ENCODE measurements at places on chromosomes 11 and 22.

DNA sequence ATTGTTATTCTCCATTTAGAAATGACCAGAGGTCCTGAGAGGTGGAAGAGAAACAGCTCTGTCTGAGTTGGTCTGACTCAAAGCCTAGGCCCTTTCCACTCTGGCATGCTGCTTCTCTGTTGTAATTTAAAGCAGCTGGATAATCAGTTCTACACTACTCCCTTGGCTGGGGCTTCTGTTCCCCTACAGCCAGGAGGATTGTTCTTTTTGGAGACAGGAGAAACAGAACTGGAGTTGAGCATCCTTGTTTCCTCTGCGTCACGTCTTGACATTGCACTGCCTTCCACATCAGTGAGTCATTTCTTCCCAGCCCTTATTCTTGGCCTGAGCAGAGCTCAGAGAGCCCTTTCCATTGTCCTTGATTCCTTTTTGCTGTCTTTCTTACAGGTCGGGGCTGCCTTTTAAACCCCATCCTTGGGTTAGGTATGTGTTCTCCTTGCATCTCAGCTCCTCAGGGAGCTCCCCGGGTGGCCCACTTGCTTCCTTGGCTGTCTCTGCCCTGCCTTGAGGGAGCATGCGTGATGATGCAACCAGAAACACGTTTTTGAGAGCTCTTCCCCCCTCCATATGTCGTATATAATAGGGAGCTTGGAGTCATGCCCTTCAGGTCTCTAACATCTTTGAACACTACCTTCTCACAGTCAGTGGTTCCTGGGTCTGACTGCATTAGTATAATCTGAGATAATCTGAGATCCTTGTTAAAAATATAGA lies 35.7 kb downstream of the CYB5R2 start:
- no peak for DNase-seq

DNA sequence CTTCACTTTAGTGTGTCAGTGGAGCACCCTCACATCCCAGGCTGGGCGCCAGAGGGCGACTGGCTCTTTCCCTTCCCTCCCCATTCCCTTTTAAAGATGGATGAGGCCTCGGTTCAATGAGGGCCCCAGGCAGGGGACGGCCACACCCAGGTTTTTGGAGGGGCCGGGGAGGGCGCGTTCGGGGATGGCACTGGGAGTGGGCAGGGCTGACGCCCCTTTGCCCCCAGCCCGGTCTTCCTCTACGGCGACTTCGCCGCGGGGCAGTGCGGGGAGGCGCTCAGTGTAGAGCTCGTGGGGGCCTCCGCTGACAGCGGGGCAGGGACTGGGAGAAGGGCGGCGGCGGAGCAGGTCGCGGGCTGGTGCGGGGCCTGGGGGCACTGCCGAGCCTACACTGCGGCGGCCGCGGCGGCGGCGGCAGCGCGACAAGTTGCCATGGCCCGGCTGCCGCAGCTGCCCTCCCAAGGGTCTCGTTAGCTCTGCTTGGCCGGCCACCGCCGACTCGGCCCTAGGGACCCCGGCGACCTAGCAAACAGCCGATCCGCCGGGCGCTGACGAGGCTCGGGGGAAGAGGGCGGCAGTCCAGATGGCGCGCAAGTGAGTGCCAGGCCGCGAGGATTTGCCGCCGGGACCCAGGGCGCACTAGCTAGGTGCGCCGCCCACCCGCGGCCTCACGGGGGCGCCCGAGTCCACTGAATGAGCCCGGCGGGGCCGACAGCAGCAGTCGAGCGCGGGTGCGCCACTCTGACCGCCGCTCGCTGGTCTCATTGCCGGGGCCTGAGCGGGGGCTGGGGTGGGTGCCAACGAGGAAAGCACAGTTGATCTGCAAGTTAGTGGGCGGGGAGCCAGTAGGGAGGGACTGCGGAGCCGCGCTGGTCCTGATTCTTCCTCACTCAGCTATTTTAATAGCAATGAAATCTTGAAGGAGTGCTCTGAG lies 92.7 kb downstream of the RRM1 start:
- peak; percentile 67 for DNase-seq

DNA sequence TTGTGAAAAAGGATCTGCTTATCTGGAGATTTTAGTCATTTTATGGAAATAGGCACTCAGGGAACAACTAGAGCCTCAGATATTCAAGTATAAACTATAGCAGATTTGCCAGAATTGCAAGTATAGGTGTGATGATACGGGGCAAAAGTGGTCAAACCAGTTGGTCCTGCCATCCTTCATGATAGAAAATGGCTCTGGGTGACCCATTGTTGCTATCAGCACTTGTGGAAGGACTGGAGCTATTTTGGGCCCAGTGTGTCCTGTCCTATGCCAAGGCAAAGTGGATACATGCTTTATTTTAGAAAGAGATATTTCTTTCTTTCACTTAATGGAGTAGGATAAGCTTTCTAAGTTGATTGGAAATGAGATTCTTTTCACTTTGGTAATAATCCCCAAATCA lies 85.2 kb downstream of the PPP6R3 start:
- DNase-seq = no peak

GRCh38 chr22:49999063-49999945 lies 13.3 kb downstream of the IL17REL start:
- no peak for DNase-seq

DNA sequence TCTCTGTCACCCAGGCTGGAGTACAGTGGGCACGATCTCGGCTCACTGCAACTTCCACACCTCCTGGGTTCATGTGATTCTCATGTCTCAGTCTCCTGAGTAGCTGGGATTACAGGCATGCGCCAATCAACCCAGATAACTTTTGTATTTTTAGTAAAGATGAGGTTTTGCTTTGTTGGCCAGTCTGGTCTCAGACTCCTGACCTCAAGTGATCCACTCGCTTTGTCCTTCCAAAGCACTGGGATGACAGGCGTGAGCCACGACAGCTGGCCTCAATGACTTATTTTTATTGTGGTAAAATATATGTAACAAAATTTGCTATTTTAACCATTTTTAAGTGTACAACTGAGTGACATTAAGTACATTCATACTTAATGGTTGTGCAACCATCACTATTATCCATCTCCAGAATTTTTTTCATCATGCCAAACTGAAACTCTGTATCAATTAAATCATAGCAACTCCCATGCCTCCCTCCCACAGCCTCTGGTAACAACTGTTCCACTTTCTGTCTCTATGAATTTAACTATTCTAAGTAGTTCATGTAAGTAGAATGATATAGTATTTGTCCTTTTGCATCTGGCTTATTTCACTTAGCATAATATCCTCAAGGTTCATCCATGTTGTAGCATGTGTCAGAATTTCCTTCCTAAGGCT lies 50.7 kb upstream of the CWF19L2 start:
- no peak for DNase-seq

DNA sequence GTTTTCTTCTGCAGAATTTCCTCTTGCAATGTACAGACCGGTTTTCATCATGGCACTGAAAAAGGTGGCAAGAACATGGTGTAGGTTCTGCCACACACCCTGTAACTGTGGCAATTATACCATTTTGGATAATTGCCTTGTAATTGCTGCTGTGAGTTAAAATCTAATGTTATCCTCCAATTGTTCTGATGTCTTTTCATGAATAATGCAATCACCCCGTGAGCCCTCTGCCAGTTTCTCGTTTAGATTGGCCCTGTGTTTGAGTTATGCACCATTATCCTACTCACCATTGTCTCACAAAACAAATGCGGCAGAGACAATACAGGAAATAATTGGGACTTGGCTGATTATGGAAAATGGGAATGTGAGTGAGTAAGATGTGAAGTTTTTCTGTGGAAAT lies 61.8 kb upstream of the MTNR1B start:
- no peak for DNase-seq

DNA sequence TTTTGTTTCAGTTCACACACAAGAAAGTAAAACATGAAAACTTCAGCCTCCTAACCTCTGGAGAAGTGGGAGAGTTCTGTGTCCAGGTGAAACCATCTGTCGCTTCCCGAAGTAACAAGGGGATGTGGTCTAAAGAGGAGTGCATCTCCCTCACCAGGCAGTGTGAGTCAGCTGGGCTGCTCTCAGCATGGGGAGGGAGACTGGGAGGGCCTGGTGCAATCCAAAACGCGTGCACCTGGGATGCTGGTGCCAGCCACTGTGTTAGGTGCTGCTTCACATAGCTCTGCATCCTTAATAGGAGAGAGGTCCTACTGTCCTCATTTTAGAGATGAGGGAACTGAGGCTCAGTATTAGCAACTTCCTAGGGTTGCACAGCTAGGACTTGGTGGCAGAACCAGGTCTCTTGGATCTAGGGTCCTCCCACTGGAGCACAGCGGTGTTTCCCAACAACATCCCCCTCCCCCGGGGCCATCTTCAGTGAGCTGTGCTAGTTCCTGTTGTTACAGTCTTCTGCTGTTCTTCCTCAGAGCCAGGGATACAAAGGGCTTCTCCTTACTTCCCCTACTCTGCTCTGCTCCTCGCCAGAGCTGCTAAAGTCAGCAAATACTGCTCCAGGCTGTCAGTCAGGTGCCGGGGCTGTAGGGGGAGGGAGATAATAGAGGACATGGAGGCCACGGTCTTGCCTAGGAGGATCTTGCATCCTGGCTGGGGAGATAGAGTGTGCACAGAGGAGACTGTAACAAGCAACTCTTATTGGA lies 8.0 kb downstream of the IL10RA start:
- no peak for DNase-seq

GRCh38 chr11:62976109-62976508 lies 8.7 kb downstream of the SLC22A6 start:
- DNase-seq = no peak

GRCh38 chr22:40058265-40058664 lies 63.5 kb downstream of the FAM83F start:
- no peak for DNase-seq

GRCh38 chr11:120404495-120404894 lies 68.3 kb downstream of the ARHGEF12 start:
- DNase-seq = no peak

DNA sequence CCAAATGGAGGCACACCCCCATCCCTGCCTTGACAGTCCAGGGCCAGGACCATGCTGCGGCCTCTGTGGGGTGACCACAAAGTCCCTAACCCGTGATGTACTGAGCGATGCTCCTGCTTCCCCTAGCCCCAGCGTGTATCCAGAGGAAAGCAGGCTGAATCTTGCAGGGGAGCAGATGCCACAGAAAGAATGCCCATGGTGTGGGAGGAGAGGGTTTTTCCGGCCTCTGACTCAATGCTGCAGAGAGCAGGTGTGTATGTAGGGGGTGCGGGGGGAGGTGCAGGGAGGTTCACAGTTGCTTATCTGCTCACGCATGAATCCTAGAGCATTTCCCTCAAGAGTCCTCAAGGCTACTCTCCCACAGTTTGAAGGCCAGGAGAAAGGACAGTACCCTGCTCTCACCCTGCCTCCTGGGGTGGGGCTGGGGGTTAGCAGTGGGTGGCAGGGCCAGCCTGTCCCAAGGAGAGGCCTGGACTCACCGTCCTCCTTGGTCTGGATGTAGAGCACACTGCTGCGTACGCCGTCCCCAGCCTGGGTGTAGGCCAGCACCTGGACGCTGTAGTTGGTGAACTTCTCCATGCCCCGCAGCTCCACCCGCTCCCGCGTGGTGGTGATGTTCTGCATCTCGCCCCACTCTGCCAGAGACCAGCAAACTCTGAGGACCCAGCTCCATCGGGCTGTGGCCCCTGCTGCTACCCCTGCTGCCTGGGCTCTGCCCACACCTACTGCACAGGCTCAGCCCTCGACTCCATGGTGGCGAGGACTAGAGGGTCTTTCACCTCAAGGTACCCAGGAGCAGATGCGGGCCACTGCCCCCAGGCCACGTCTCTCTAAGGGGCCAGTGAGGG lies 130.8 kb downstream of the CEP164 start:
- DNase-seq = no peak

- no peak for DNase-seq
Measured at GRCh38 chr11:119795690-119796089, 66.7 kb upstream of the NECTIN1 start.

- no peak for DNase-seq
Measured at GRCh38 chr11:68026391-68027105, 3.9 kb upstream of the NDUFS8 start.

- DNase-seq = no peak
Measured at GRCh38 chr11:31509051-31509428, 382 bp downstream of the IMMP1L start.

GRCh38 chr22:41939981-41940831 lies 6.7 kb downstream of the CENPM start:
- DNase-seq = no peak

DNA sequence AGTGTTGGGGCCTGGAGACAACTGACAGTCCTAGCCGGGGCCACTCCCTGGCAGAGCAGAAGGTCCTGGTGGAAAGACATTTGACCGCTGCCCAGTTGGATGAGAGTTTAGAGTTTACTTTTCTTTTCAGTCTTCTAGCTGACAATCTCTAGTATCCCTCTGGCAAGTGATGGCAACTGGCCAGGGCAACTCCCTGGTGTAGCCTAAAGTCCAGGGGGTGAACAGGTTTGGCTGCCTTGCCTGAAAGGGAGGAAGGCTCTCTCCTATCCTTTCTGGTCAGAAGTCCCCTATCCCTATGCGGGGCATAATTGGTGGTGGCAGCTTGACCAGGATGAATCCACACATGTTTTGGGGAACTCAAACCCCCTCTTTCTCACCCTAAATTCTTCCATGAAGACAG lies 16.8 kb upstream of the MSANTD2 start:
- DNase-seq = no peak

GRCh38 chr22:19896665-19897355 lies 42.1 kb upstream of the GNB1L start:
- no peak for DNase-seq

DNA sequence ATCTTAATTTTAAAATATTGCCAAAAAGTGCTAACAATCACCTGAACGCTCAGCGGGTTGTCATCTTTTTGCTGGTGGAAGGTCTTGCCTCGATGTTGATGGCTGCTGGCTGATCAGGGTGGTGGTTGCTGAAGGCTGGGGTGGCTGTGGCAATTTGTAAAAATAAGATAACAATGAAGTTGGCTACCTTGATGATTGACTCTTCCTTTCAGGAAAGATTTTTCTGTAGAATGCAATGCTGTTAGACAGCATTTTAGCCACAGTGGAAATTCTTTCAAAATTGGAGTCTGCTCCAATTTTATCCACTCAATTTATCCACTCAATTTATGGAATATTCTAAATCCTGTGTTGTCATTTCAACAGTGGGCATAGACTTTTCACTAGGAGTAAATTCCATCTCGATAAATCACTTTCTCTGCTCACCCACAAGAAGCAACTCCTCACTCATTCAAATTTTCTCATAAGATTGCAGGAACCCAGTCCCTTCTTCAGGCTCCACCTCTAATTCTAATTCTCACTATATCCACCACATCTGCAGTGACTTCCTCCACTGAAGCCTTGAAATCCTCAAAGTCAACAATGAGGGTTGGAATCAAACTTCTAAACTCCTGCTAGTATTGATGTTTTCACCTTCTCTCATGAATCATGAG lies 78.8 kb downstream of the LINC01488 start:
- DNase-seq = no peak

- no peak for DNase-seq
Measured at GRCh38 chr22:47260551-47260950, 498.1 kb downstream of the TBC1D22A start.
